Forelimb muscle (tissue), 1 donor: ENCODE measurements at places on chromosomes 1 and 21.

DNA sequence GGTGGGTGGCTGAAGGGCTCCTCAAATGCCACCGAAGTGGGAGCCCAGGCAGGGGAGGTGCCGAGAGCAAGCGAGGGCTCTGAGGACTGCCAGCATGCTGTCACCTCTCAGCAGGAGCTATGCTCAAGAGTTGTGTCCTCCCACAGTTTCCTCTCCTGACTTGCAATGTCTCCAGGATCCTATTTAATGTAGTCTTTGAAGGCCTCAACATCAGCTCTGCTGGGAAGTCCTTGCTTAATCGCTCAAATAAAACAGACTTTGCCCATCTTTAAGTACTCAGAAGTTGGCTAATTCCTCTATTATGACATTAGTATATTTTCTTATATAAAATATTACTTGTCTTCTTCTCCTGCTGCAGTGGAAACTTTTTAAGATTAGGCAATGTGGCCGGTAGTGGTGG, 154.2 kb upstream of the NRIP1 start:
- DNase-seq: no peak

- DNase-seq: no peak
Measured at GRCh38 chr1:236638945-236639344, 34.6 kb upstream of the HEATR1 start.

GRCh38 chr1:55640708-55641473, 425.7 kb upstream of the USP24 start:
- no peak for DNase-seq

DNA sequence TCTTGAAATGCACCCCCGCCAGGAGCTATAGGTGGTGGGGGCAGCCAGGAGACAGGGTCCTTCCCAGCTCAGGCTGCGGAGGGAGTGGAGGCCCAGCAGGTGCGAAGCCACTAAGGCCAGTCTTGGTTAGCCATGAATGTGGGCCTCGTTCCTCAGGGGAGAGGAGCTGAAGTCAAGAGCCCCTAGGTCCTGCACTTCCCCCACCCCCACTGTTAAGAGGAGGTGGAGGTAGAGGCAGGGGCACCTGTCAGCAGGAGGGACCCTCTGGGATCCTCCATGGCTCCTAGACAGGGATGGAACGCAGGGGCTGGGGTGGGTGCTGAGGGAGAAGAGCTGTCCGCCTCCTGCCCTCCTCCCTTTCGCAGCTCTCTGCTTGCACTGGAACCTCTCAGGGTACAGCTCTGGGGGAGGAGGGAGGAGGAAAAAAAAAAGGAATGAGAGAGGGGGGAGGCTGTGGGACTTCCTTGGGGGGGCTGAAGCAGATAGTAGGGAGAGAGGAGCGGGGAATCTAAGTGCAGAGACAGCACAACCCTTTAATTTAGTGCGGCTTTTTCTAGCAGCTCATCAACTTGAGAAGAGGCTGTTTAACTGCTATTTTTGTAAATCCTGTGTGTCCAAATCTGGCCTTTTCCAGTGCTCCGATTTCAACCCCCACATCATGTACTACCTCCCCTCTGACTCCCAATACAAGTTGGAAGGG, 37.0 kb downstream of the MATN1 start:
- DNase-seq: no peak

GRCh38 chr1:186679924-186680244, 339 bp downstream of the PTGS2 start:
- no peak for DNase-seq

GRCh38 chr21:41640748-41641509, 125.9 kb downstream of the RIPK4 start:
- no peak for DNase-seq

DNA sequence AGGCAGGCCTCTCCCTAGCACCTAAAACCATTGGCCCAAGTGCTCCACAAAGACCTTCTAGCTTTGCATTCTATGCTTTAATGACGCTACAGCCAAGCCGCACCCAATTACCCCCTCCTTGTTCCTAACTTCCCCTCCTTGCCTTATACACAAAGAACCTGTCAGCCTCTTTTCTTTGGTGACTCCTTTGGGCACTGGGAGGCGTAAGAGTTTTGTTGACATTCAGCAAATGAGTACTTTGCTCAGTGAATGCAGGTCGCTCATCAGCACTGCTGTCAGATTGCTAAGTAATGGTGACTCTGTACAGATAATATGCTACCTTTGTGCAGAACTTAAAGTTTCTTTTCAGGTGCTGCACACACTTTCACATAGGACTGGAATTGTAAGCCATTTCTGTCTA, 187.6 kb upstream of the FAM78B start:
- no peak for DNase-seq

GRCh38 chr1:63843884-63844283, 70.1 kb downstream of the ROR1 start:
- no peak for DNase-seq

- no peak for DNase-seq
Measured at GRCh38 chr21:34635307-34635706, 20.4 kb upstream of the RCAN1 start.

- DNase-seq: no peak
Measured at GRCh38 chr1:187942986-187943385, 1114.2 kb downstream of the PLA2G4A start.

DNA sequence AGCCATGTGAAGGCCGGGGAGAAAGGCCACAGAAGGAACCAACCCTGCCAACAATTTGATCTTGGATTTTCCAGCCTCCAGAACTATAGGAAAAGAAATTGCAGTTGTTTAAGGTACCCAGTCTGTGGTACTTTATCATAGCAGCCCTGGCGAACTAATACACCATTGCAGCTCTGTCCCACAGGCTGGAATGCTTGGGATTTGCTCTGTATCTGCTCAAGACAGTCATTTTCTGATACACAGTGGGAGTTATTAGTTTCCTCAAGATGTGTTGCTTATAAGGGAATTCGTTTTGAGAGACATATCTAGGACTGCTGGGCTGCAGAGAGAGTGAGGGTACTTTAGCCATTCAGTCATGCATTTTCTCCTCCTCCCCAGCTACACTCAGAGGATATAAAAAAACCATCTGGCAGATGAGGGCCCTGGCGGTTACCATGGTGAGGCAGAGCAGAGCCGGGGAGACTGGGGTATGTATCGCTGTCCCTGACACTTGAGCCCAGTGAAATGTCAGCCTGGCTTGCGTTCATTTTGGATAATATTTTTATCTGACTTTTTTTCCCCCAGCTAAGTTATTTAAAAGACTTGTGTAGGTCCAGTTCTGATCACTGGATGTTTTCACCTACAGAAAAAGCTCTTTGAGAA, 104.6 kb downstream of the DIRAS3 start:
- no peak for DNase-seq

- no peak for DNase-seq
Measured at GRCh38 chr1:63906047-63906704, 132.4 kb downstream of the ROR1 start.

GRCh38 chr1:109785446-109786111, 21.9 kb upstream of the EPS8L3 start:
- no peak for DNase-seq

DNA sequence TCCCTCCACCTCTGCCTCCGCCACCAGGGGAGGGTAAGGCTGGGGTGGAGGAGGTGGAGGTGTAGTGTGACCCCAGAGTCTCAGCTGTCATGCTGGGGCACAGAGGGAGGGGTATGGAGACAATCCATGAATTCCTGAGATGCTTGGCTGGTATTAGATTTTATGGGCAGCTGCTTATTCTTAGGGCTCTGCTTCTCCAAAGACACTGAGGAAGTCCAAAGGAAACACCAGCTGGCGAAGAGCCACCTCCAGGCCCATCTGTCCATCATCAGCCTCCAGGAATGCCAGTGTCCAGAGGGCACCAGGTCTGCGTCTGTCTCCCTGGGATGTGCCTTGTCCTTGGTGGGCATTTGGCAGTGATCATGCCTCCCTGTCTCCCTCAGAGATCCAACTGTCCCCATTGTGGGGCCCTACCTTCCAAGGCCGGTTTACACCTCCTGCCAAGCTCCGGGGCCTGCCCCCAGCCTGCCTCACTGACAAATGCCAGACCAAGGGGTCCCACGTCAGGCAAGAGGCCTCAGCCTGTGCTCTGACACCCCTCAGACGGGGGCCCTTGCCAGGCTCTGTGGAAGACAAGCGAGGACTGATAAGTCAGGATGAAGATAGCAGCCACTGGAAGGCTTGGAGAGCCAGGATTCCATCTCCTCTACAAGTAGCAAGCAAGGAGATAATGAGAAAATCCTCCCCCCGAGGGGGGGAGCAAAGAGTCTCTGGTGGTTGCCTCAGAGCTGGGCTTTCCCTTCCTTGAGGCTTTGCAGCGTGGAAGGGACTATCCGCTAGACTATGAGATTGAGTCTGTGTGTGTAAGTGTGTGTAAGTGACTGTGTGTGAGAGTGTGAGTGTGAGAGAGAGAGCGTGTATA, 1.6 kb downstream of the TNNI1 start:
- DNase-seq: no peak

- no peak for DNase-seq
Measured at GRCh38 chr1:70048336-70049094, 156.9 kb downstream of the LRRC40 start.

DNA sequence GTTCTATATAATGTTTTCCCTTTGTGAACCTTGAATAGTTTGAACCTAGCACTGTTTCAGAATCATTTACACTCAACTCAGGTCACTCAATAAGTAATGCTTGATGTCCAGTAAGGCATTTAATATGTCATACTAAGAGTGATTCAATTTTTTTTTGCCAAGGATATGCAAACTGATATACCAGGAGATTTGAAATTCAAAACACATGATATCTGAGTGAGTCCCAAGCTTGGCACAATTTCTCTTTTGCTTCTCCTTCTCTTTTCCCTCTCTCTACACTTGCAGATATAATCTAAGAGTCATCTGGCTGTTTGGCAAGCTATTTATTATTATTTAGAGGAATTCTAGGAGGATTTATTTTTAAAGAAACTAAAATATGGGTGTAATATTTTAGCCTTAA, 61.6 kb upstream of the SPAG17 start:
- no peak for DNase-seq

DNA sequence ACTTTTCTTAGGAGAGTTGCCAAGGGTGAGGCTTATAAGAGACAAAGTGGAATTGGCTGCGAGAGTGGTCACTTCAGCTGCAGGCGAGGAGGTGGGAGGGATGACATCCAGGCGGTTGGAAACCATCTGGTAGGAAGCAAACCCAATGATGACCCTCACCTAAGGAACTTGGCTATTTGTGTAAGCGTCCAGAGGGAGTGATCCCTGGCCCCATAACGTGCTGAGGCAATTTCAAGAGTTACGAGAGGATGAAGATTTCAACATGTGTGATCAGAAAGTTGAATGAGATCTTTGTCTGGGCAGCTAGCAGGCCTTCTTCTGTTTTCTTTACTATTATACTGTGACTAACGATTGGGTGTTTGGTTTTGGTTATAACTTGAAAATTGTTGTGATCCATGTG, 102.7 kb upstream of the VANGL1 start:
- no peak for DNase-seq
